ENCODE measurements at places on chromosomes 6 and 20.

GRCh38 chr20:25139029-25139705, 56.3 kb upstream of the ENTPD6 start:
- no peak for DNase-seq

- DNase-seq, result no peak
Measured at GRCh38 chr6:71138376-71138775, 150.2 kb upstream of the OGFRL1 start.

- DNase-seq, result no peak
Measured at GRCh38 chr20:48390981-48391380, 436.8 kb downstream of the PREX1 start.

DNA sequence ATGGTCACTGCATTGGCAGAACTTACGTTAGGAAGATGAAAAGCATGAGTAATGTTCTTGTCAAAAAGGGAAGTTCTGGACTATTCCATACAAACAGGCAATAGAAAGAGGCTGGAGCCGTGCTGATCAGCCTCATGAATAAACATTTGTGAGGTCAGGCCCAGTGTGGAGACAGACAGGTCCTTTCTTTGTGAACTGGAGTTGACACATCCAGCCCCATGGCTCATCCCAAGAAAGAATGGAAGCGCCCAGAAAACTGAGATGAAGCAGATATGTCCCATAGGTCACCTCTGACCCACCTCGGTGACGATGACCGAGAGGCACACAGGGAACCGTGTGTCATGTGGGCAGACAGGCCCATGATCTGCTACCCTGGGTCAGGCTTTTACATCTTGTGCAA, 276.0 kb upstream of the SGK1 start:
- DNase-seq, result no peak

DNA sequence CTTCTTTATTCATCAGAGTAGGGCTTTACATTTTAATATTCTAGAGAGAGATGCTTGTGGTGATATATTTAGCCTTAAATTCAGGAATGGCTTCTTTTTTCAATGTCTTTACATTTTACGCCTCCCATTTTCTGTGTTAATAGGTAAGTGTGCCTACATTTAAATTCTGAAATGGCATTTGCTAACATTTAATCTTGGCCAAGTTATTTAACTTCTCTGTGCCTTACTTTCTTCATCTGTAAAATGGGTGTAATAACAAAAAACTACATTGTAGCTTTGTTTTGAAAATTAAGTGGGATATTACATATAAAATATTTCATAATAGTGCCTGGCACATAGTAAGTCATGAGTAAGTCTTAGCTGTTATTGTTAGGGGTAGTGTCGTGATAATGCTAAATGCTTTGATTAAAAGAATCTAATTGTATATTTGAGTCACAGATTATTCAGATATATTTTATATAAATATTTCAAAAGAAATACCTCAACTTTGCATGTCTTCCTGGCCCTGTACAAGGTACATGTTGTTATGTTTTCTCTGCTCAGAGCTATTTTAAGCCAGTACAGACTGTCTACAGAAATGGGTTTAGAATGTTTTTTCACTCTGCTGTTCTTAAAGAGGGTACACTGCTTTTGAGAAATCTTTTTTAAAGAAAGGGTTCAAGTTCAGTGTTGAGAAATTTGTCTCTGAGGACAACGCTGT, 18.8 kb downstream of the CARMIL1 start:
- no peak for DNase-seq

DNA sequence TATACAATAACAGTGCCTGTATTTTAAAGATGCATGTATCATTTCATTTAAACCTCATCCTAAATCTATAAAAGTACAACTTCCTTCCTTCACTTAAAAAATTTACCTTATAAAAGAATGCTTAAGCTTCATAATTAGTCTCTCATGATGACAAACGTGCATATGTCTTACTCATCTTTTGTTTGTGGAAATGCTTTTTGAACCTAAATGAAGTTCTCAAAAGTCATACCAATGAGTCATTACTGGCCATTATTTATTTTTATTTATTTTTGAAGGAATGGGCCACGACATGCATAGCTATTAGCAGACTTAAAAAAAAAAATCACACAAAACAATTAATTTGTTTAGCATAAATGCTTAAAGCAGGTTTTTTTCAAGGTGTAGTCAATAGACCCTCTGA, 3.7 kb downstream of the TFB1M start:
- no peak for DNase-seq

- DNase-seq, result no peak
Measured at GRCh38 chr20:25160467-25160866, 35.0 kb upstream of the ENTPD6 start.

DNA sequence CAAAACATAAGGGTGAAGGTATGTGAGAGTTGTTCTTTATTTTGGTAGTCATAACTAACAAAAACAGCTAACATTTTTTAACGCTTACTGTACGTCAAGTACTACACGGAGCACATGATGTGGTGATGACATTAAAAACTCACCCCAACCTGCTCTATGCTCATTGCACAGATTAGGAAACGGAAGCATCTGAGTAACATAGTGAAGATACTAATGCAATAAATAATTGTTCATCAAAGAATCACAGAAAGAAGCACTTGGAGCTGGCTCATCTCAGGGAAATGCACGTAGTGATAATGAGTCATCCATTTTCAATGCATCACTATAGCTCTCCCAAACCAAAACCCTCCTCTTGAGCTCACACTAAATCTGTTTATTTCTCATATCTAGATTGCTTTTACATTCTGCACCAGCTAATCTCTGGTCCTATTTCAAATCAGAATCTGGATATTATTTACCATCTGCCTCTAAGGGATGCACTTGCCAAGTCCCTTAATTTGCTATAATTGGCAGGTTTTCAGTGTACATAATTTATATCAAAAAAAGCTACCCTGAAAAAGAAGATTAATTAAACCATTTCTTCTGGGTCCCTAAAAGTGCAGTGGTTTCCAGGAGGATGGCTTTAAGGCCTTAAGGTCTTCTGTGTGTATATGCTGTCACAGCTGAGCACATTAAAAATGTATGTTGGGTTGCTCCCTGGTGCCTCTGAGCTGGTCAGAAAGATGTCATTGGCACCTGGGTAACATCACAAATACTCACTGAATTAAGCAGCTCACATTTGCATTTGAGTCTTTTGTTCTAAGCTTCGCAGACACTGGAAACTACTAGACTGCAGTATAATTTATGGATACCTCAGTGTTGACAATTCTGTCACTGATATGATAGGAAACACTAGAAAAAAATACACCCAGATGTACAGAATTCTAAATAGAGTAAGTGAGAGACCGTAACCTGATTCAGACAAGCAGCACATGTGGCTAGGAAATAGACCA, 677.4 kb upstream of the CITED2 start:
- DNase-seq, result peak; percentile 72

DNA sequence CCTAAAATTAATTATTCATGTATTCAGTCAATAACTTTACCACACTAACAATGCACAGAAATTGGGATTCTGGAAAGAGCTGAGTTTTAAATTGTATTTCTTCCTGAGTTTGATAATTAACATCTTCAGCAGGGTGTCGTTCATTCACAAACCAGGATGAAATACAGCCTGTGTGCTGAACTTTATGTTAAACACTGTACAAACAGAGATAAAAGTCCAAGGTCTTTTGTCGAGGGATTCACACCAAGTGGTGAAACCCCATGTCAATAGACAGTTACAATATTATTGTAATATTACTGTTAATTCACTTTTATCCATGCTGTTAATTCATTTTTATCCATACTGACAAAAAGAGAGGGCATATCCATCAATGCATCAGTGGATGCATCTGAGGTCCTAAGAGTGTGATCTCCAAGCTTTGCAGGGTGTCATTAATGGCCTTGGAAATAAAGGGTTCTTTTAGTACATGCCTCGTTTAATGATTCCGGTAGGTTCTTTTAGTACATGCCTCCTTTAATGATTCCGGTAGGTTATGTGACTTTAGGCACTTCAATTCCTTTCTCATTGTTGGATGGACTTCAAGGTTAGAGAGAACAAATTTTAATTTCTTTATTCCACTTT, 234.3 kb downstream of the PLCB1 start:
- DNase-seq, result no peak

DNA sequence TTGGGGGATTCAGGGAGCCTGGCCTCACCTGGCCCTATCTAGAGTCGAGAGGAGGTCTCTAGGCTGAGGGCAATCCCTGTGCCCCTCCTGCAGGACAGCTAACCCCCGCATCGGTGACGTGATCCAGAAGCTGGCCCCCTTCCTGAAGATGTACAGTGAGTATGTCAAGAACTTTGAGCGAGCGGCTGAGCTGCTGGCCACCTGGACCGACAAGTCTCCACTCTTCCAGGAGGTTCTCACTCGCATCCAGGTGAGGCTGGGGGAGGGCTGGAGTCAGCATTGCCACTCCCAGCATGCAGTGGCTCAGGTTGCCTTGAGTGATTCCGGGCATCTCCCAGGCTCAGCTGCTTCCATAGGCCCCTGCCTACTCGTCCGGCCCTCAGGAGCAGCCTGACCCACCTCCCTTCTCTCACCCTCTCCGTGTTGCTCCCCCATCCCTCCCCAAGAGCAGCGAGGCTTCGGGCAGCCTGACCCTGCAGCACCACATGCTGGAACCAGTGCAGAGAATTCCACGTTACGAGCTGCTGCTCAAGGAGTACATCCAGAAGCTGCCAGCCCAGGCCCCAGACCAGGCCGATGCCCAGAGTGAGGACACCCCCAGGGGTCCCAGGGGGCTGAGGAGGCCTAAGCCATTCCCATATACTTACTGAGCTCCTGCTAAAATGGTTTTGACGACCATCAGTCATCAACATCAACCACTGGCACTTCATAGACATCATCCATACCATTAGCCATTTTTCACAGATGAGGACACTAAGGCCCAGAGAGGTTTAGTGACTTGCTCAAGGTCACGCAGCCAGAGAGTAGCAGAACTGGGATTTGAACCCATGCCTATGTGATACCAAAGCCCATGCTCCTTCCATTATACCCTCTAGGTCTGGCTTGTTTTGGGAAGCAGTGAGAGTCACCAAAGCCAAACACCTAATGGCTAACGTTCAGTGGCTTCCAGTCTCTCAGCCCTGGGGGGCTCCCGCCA, 8.3 kb downstream of the FGD2 start:
- no peak for DNase-seq

GRCh38 chr6:36692220-36692619, 5.4 kb upstream of the RAB44 start:
- DNase-seq, result no peak

- no peak for DNase-seq
Measured at GRCh38 chr20:61608275-61609085, 356.4 kb downstream of the CDH4 start.

DNA sequence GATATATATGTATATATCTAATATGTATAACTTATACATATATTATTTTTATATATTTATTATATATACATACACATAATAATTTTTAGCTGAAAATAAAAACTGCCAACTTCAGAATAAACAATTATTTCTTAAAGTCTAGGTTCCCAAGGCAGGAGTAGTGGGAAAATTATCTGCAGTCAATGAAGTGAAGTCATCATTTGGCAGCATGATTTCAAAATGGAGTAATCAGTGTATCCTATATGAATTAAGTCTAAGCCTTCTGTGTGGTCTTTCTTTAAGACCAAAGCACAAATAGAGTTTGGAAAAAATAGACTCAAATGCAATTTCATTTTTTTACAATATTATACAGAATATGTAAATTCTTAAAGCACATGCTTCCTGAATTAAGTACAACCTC, 251.0 kb downstream of the SAMD5 start:
- no peak for DNase-seq

DNA sequence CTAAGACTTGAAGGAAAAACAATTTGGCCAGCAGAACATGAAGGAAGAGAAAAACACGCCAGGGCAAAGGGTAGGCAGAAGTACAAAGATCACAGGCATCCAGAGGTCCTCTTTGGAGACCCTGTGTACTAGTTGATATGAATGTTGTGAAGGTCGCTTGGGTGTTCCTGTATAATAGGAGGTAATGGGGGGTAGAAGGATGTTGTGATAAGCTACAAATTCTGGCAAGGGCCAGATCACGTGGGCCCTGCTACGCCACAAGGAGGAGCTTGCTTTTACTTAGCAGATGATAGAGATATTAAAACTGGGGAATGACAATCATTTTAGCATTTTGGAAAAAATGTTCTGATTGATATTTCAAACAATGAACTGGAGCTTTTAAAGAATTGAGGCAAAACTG, 878 bp upstream of the HLA-DMA start:
- DNase-seq, result no peak

GRCh38 chr20:61643656-61644377, 391.8 kb downstream of the CDH4 start:
- DNase-seq, result no peak

DNA sequence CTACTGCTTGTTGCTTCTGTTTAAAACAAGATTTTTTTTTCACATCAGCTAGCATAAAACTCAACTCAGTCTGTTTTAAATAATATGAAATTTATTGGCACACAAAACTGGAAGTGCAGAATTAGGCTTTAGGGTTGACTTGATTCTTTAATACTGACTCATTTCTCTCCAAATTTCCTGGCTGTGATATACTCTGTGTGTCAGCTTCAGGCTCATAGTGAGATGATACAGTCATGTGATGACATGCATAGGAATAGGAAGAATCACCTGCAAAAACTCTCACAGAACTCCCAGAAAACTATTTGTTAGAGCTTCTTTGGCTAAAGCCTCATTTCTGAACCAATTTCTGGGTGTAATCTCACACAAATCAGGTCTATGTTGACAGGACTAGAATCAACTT, 1068.0 kb upstream of the EPHA7 start:
- DNase-seq, result no peak

- DNase-seq, result no peak
Measured at GRCh38 chr6:3343089-3343883, 84.5 kb downstream of the PSMG4 start.

DNA sequence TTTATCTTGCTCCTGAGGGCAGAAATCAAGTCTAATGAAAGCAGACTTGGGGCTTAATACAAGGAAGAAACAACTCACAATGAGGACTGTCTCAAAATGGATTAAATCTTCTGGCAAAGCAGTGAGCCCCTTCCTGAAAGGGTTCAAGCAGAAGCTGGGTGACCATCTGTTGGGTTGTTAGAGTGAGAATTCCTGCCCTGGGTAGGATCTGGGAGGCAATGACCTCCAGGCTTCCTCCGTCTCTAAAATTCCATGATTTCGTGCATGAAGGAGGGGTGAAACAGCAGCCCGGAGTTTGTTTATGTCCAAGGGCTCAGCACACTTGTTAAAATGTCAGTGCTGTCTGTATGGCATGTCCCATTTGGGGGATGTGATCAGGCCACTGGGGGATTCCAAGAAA, 64.0 kb upstream of the KCNK16 start:
- DNase-seq, result no peak

DNA sequence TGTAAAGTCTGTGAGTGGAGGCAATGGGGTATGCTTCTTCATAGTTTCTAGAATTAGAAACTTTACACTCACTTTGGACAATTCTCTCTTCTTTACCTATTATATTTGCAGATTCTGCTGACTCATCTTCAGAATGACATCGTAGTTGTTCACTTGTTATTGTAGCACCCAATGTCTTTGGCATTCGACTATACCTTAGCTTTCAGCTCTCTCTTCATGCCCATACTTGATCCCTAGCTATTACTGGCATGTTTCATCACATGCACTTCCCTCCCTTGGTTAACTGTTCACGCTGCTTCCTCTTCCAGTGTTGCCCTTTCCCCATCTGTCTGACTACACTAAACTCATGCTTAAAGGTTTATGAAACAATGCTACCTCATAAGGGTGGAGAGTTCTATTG, 298.1 kb upstream of the TCF21 start:
- DNase-seq, result no peak
